ENCODE measurements at places on chromosomes 4 and X.

GRCh38 chr4:53916431-53916889 lies 147.9 kb downstream of the CHIC2 start:
- no peak for DNase-seq
- no peak overlapping the region for H3K27ac ChIP-seq
- no peaks in the 10 kb centered on the region for H3K36me3 ChIP-seq
- H3K27me3 ChIP-seq, result peaks cover 25% of the 10 kb centered on the region
- no peak overlapping the region for H3K4me3 ChIP-seq

GRCh38 chr4:60930866-60931265 lies 269.3 kb upstream of the ADGRL3 start:
- no peak overlapping the region for H3K27ac ChIP-seq
- no peaks in the 10 kb centered on the region for H3K36me3 ChIP-seq
- H3K4me3 ChIP-seq, result no peak overlapping the region
- DNase-seq, result no peak
- no peaks in the 10 kb centered on the region for H3K4me1 ChIP-seq
- H3K27me3 ChIP-seq, result no peaks in the 10 kb centered on the region

GRCh38 chrX:9745417-9746115 lies 20.1 kb downstream of the GPR143 start:
- peaks cover 18% of the 10 kb centered on the region for H3K4me1 ChIP-seq
- H3K4me3 ChIP-seq, result no peak overlapping the region
- peak; percentile 33 for DNase-seq
- peaks cover 12% of the 10 kb centered on the region for H3K36me3 ChIP-seq
- peak overlapping the region; percentile 92 for H3K27ac ChIP-seq
- H3K27me3 ChIP-seq, result no peaks in the 10 kb centered on the region

DNA sequence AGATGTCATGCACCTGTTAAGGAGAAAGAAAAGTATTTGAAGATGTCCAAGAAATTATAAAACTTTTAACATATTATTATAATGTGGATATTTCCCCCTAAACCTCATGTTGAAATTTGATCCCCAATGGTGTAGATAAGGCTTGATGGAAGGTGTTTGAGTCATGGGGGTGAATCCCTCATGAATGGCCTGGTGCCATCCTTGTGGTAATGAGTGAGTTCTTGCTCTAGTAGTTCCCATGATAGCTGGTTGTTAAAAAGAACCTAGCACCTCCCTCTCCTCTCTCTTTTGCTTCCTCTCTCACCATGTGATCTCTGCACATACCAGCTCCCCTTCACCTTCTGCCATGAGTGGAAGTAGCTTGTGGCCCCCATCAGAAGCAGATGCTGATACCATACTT lies 176.6 kb upstream of the NR3C2 start:
- no peaks in the 10 kb centered on the region for H3K36me3 ChIP-seq
- no peak overlapping the region for H3K27ac ChIP-seq
- no peaks in the 10 kb centered on the region for H3K27me3 ChIP-seq
- no peak overlapping the region for H3K4me3 ChIP-seq
- DNase-seq, result no peak
- no peaks in the 10 kb centered on the region for H3K4me1 ChIP-seq

- peak overlapping the region; percentile 54 for H3K4me3 ChIP-seq
- peak overlapping the region; percentile 87 for H3K27ac ChIP-seq
- peaks cover 5% of the 10 kb centered on the region for H3K36me3 ChIP-seq
- H3K27me3 ChIP-seq, result no peaks in the 10 kb centered on the region
- H3K4me1 ChIP-seq, result peaks cover 60% of the 10 kb centered on the region
These were observed 350.3 kb downstream of the PTTG2 start for GRCh38 chr4:38310446-38311043.
